A549 treated with Mapracorat at 1 μM for 4 hours (cell line): ENCODE measurements at places on chromosomes 4 and X. TPM values are rescaled to one million over a fixed set of nuclear protein-coding genes. Genes with fewer than 3 reads are reported as not detected.

CORIN gene
- 0.15 TPM in 1 of 5 replicates, not detected in the others for total RNA-seq

GYPE gene
- total RNA-seq: not detected in 5 replicates

CT47A7 gene
- total RNA-seq: not detected in 5 replicates

SLC16A2 gene
- total RNA-seq: 19.9 to 24.2 TPM (median 21.1 TPM) in 5 replicates

RRH gene
- total RNA-seq: 0.08 to 0.17 TPM (median 0.12 TPM) in 3 of 5 replicates, not detected in the others

MUC7 gene
- total RNA-seq: not detected in 5 replicates
